ENCODE measurements at places on chromosomes 2 and 18.

GRCh38 chr2:40192864-40193669 lies 258.8 kb downstream of the SLC8A1 start:
- H3K27ac ChIP-seq = no peak overlapping the region
- no peaks in the 10 kb centered on the region for H3K36me3 ChIP-seq
- no peak overlapping the region for H3K4me3 ChIP-seq
- no peak for DNase-seq
- H3K27me3 ChIP-seq = no peaks in the 10 kb centered on the region

- peaks cover 25% of the 10 kb centered on the region for H3K36me3 ChIP-seq
- no peaks in the 10 kb centered on the region for H3K4me1 ChIP-seq
- no peak for DNase-seq
- H3K27me3 ChIP-seq = no peaks in the 10 kb centered on the region
- no peak overlapping the region for H3K27ac ChIP-seq
- no peak overlapping the region for H3K4me3 ChIP-seq
Measured at GRCh38 chr18:31857526-31858106, 85.3 kb downstream of the TRAPPC8 start.

DNA sequence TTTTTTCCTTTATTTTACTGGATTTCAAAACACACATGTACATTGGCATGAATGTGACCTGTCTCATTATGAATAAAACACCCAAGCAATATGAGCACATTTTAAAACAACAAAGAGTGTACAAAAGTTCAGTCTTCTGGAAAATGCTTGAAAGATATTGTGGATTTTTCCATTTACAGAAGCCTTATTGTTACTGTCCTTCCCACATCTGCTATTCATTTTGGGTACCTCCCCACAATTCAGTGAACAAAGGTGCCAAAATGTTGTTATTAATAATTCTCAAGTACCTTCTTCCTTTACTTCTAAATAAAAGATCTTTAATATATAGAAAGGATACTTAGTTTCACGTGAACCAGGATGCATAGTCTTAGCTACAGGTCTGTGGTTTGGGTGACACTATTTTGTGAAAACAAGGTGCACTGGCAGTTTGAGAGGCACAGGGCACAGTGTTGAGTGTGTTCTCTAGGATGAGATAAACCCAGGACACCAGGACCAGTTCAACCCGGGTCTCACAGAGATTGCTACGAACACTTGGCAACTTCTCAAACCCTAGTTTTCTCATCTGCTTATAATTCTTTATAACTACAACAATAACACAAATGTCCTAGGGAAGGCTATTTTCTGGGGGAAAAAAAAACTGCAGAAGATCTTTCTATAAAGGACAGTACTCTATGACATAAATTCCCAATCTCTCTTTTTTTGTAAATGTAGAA lies 84.5 kb upstream of the GALNT5 start:
- no peak overlapping the region for H3K4me3 ChIP-seq
- no peaks in the 10 kb centered on the region for H3K36me3 ChIP-seq
- H3K27me3 ChIP-seq = peaks cover 27% of the 10 kb centered on the region
- no peak for DNase-seq
- H3K27ac ChIP-seq = no peak overlapping the region

DNA sequence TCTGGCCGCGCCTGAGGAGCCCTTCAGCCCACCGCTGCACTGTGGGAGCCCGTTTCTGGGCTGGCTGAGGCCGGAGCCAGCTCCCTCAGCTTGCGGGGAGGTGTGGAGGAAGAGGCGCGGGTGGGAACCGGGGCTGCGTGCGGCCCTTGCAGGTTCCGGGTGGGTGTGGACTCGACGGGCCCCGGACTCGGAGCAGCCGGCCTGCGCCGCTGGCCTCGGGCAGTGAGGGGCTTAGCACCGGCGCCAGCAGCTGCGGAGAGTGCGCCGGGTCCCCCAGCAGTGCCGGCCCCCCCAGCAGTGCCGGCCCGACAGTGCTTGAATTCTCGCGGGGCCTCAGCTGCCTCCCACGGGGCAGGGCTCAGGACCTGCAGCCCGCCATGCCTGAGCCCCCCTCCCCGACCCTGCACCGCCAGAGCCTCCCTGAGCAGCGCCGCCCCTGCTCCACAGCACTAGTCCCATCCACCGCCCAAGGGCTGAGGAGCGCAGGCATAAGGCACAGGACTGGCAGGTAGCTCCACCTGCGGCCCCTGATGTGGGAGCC lies 534.2 kb downstream of the ZNF804A start:
- no peak for DNase-seq
- H3K4me3 ChIP-seq = no peak overlapping the region
- no peak overlapping the region for H3K27ac ChIP-seq
- no peaks in the 10 kb centered on the region for H3K4me1 ChIP-seq
- H3K36me3 ChIP-seq = no peaks in the 10 kb centered on the region

DNA sequence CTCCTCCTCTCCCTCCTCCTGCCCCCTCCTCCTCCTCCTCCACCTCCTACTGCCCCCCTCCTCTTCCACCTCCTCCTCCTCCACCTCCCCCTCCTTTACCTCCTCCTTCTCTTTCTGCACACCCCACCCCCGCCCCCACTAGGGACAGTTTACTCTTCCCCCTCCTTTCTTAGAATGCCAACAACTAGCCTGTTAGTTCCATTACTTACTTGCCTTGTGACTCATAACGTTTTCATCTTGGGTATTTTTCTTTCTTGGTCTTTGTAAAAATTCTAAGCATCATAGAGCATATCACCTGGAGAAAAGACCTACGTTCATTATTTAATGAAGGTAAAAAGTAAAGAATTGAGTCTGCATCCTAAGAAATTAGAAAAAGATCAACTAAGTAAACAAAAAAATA lies 165.3 kb downstream of the NEDD4L start:
- H3K27me3 ChIP-seq = peaks cover 21% of the 10 kb centered on the region
- H3K27ac ChIP-seq = no peak overlapping the region
- H3K4me3 ChIP-seq = no peak overlapping the region
- peaks cover 11% of the 10 kb centered on the region for H3K4me1 ChIP-seq

- no peaks in the 10 kb centered on the region for H3K4me1 ChIP-seq
- H3K4me3 ChIP-seq = no peak overlapping the region
- H3K36me3 ChIP-seq = no peaks in the 10 kb centered on the region
- peaks cover 12% of the 10 kb centered on the region for H3K27me3 ChIP-seq
- DNase-seq = no peak
Measured at GRCh38 chr2:128617029-128617590, 298.4 kb upstream of the HS6ST1 start.

DNA sequence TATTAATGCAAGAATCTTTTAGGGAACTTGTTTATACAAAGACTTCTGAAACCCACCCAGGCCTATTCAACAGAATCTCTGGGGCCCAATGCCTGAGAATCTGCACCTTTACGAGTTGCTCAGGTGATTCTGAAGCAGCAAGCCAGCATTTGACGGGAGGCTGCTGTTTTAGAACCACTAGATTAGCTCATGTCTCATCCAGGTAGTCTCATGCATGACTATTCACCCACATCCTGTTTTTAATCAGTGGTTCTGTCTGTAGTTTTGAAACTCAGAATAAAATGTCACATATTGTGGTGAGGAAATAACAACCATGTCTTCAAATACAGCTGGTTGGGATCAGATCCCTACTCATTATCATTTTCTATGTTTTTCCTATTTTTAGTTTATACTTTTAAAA lies 39.5 kb downstream of the CYTIP start:
- H3K27me3 ChIP-seq = no peaks in the 10 kb centered on the region
- no peak overlapping the region for H3K4me3 ChIP-seq
- H3K36me3 ChIP-seq = peaks cover 60% of the 10 kb centered on the region
- peaks cover 58% of the 10 kb centered on the region for H3K4me1 ChIP-seq
- peak overlapping the region; percentile 81 for H3K27ac ChIP-seq

DNA sequence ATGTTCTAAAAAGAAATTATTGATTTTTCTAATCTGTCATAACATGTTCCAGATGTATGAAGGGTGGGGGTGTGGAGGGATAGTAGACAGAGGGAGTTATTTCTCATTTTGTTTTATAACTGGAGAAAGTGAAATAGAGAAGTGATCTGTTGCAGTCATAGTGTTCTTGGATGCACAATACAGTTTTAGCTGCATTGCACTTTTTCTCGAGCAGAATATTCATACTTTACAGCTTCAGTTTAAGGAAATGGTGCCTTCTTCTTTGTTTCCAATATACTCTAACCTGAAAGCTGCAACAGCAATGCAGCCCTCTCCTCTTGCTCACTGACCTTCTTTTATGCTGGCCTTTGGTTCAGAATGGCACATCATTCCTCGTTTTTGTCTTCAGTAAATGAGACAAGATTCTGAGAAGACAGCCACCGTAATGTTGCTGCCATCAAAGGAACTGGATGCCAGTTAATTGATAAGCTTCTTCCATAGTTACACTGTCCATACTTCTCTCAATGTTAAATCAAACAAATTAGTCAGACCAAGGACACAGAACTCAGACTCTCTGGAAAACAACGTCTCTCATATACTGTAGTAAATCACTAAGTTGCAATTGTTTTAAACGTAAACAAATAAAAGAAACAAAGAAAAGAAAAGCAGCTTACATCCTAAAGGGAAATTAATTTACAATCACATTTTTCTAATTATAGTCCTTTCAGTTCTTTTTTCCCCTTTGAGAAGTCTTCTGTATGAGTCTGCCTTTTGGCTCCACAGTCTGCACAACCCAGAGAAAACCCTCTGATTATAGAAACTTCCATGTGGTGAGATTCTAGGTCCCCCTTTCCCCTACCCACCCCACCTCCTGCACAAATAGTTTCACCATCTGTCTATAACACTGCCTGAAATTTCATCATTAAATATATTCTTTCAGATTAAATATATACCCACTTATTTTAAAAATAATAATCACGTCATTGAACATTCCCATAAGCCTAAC lies 97.4 kb upstream of the UGP2 start:
- H3K27ac ChIP-seq = no peak overlapping the region
- H3K4me1 ChIP-seq = no peaks in the 10 kb centered on the region
- DNase-seq = no peak
- H3K4me3 ChIP-seq = no peak overlapping the region
- H3K36me3 ChIP-seq = no peaks in the 10 kb centered on the region

- no peaks in the 10 kb centered on the region for H3K36me3 ChIP-seq
- H3K4me3 ChIP-seq = no peak overlapping the region
- DNase-seq = no peak
Measured at GRCh38 chr2:232481322-232482140, 6.1 kb downstream of the ECEL1 start.

Data from activated CD8-positive, alpha-beta memory T cell treated with anti-CD3 and anti-CD28 coated beads, Interleukin-2, amount 10 ng/mL, durations not matched to agents 7 days and 5 days (primary cell).